ENCODE measurements at places on chromosomes 12 and 14.

DNA sequence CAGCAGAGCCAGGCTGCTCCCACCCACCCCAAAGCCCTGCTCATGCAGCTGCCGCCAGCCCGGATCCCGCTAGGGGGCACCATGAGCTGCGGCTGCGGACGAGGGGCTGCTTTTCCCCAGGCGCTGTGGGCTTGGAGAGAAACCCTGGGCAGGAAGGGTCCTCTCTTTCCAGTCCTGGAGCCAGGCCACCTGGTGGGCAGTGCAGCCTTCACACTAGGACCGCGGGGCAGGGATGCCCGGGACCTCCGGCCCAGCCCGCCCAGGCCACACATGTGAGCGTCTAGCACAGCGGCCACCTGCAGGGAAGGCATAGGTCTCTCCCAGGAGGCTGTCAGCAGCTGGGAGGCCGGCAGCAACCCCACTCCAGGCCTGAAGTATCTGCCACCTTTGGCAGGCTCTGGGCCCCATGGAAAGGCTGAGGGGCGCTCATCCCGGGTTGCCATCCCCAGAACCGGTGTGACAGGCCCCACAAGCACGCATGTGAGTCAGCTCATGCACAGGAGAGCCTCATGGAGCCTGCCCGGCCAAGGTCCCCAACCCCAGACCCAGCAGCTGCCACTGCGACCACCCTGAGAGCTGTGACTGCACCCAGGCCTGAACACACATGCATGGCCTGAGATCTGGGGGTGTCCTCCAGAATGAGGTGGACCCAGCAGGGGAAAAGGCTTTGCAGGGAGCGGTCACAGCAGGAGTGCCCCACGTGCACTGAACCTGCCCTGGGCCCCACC, 280.0 kb upstream of the RTL1 start:
- no peak for DNase-seq

DNA sequence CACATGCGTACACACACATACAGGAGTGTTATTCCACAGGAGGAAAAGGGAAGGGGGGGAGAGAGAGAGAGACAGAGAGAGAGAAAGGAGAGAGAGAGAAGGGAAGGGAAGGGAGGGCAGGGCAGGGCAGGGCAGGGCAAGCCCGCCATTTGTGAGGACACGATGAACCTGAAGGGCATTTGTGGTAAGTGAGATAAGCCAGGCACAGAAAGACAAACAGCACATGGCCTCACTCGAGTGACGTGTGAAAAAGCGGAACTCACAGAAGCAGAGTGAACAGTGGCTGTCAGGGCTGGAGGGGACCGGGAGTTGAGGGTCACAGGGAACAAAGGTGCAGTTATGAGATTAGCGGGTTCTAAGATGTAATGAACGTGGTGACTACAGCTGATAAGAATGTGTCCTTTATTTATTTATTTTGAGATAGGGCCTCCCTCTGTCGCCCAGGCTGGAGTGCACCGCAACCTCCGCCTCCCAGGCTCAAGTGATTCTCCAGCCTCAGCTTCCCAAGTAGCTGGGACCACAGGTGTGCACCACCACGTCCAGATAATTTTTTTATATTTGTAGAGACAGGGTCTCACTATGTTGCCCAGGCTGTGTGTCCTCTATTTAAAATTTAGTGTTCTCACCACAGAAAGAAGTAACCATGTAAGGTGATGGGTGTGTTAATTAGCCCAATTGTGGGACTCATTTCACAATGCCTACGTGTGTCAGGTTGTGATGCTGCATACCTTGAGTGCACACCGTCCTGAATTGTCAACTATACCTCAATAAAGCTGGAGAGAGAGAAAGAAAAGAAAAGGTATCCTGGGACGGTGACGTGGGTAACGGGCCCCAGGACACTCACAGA, 18.7 kb upstream of the FBRSL1 start:
- DNase-seq: no peak

GRCh38 chr14:103360548-103360947, 24.7 kb upstream of the MARK3 start:
- DNase-seq: no peak

DNA sequence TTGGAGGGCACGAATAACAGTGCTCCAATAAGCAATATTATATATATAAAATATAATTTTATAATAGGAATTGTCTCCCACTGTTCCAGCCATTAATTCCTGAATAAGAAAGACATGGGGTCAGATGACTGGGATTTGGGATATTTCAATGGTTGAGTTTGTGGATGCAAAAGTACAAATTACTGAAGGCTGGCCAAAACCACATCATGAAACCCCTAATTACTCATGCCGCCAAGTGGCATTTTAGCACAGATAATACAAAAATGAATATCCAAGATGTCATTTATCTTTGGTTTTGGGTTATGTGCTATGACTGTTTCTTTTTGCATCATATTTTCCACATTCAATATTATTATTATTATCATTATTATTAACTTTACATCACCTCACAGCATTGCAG, 261.4 kb upstream of the TBX3 start:
- no peak for DNase-seq

GRCh38 chr14:91752961-91753360, 21.1 kb upstream of the CATSPERB start:
- DNase-seq: no peak

DNA sequence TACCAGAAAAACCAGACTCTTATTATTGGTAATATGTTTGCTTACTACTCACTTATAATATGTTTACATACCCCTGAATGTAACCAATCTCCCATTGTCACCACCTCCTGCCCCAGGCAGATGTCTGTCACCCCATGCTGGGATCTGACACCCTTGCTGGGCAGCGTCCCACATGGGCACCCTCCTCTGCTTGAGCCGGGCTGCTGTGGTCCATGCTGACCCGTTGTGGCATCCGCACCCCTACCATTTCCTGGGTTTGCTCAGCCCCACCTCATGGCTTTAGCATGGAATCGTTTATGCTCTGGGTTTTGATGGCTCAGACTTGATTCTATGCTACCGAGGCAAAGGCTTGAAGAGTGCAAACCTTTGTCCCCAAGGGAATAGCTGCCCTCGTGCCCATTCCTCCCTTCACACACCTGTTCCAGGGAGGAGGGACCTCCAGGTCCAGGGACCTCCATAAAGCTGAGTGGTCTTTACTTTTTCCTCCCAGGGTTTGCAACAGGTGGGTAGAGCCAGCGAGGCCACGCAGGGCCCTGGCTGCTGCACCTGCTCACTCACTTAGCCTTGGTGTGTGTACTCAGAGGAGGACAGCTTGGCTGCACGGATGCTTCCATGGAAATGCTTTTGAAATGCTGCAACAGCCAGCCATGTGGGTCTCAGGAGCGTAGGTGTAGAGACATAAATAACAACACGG, 68.7 kb downstream of the PRMT8 start:
- DNase-seq: no peak

GRCh38 chr12:132279184-132279889, 50.1 kb downstream of the GALNT9 start:
- no peak for DNase-seq

GRCh38 chr14:72439707-72440106, 454.2 kb downstream of the DPF3 start:
- DNase-seq: peak; percentile 31
